ENCODE measurements at places on chromosomes 4 and X.

- DNase-seq = no peak
Measured at GRCh38 chrX:69221239-69222102, 56.2 kb upstream of the PJA1 start.

- no peak for DNase-seq
Measured at GRCh38 chr4:188941524-188942119, 802.4 kb downstream of the TRIML1 start.

GRCh38 chr4:76108467-76109181 lies 34.1 kb downstream of the ART3 start:
- DNase-seq = no peak

- no peak for DNase-seq
Measured at GRCh38 chrX:50838820-50839600, 25.0 kb upstream of the SHROOM4 start.

DNA sequence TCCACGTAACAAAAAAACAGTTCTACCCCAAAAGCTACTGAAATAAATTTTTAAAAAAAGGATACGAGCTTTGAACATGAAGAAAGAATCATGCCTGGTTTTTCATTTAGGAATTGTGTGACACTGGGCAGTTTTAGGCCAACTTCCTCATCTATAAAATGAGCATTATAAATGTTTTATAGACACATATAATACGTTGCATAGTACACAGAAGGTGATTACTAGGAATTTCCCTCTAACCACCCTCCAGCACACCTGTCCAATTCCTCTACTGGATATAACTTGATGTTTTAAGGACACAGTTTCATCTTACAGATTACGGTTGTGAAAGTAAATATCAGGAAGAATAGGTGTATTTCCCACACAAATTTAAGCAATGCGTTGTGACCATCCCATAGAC lies 85.5 kb upstream of the IQCM start:
- DNase-seq = no peak

DNA sequence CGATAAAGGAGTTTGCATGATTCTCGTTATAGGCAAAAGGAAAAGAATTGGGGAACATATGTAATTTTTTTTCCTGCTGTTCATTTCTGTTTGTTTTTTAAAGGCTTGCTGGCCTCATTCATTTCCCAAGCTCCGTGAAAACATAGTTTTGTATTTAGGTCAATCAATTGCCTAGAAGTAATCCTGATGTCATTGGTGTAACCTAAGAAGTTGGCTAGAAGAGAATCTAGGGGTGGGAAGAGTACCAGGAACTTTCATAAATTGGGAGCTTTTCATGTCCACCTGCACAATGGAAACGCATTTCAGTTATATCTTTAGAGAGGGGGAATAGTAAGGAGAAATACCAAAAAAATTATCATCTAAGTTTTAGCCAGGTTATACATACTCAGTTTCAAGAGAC lies 3.8 kb downstream of the RAPGEF2 start:
- DNase-seq = no peak

GRCh38 chrX:39336671-39337311 lies 535.5 kb downstream of the MID1IP1 start:
- no peak for DNase-seq

DNA sequence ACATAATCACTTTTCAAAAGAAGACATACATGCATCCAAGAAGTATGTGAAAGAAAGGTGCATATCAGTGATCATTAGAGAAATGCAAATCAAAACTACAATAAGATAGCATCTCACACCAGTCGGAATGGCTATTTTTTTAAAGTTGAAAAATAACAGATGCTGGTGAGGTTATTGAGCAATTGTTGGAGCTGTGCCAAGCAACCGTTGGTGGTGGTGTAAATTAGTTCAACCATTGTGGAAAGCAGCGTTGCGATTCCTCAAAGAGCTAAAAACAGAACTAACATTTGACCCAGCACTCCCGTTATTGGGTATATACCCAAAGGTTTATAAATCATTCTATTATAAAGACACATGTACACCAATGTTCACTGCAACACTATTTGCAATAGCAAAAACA lies 14.2 kb downstream of the COX7B2 start:
- DNase-seq = no peak

DNA sequence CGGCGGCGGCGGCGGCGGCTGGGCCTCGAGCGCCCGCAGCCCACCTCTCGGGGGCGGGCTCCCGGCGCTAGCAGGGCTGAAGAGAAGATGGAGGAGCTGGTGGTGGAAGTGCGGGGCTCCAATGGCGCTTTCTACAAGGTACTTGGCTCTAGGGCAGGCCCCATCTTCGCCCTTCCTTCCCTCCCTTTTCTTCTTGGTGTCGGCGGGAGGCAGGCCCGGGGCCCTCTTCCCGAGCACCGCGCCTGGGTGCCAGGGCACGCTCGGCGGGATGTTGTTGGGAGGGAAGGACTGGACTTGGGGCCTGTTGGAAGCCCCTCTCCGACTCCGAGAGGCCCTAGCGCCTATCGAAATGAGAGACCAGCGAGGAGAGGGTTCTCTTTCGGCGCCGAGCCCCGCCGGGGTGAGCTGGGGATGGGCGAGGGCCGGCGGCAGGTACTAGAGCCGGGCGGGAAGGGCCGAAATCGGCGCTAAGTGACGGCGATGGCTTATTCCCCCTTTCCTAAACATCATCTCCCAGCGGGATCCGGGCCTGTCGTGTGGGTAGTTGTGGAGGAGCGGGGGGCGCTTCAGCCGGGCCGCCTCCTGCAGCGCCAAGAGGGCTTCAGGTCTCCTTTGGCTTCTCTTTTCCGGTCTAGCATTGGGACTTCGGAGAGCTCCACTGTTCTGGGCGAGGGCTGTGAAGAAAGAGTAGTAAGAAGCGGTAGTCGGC lies 528 bp downstream of the FMR1 start:
- no peak for DNase-seq

GRCh38 chr4:38598489-38598888 lies 65.5 kb upstream of the KLF3 start:
- DNase-seq = no peak

DNA sequence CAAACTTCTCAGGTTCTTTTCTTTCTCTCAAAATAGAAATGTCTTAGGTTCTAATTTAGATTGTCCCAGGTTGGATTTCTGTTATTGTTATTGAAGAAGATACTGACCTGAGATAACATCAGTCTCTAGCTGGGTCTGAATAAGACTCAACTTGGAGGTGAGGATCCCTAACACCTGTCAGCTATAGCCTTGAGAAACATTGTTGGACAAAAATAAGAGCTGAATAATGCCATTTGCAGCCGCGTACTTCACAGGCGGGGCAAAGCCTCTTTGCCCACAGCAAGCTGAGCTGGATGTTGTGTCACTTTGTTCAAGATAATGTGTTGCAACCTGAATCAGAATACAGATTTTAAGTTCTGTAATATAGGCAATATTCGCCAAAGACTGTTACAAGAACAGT lies 35.6 kb downstream of the VCX3B start:
- no peak for DNase-seq

DNA sequence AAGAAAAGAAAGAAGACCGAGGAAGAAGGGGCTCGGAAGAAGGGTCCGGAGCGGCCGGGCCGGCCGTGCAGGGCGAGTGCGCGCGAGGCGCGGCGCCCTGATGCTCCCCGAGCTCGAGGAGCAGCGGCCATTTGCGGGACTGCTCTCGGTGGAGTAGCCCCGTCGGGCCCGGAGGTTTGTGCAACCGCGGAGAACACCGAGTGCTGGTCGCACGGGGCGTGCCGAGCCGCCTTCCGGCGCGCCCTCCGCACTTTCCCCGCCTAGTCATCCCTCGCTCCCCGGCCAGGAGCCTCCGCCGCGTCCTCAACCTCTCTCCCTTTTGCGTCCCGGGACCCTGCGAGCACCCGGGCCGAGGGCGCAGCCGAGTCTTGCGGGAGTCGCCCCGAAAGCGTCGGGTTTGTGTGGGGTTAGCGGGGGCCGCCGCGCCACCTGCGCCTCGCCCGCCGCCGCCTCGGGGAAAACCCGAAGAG lies 127.4 kb downstream of the LAS1L start:
- no peak for DNase-seq

- DNase-seq = no peak
Measured at GRCh38 chr4:3335385-3335784, 42.6 kb downstream of the RGS12 start.

- no peak for DNase-seq
Measured at GRCh38 chrX:70422851-70423341, at the start of gene GDPD2. Gene GDPD2 (plus strand): TSS chrX:70423314. CDS start chrX:70424985, 1,671 bp downstream.

GRCh38 chrX:10756441-10756840 lies 136.1 kb upstream of the MID1 start:
- no peak for DNase-seq

GRCh38 chr4:725391-726234 lies 20.0 kb downstream of the PCGF3 start:
- DNase-seq = no peak

GRCh38 chr4:89099034-89099433 lies 12.3 kb upstream of the TIGD2 start:
- DNase-seq = no peak

GRCh38 chr4:39697740-39698423 lies at the start of gene UBE2K:
Gene UBE2K (plus strand): TSS chr4:39698136. CDS start chr4:39698328, 192 bp downstream.
- peak; percentile 98 for DNase-seq

DNA sequence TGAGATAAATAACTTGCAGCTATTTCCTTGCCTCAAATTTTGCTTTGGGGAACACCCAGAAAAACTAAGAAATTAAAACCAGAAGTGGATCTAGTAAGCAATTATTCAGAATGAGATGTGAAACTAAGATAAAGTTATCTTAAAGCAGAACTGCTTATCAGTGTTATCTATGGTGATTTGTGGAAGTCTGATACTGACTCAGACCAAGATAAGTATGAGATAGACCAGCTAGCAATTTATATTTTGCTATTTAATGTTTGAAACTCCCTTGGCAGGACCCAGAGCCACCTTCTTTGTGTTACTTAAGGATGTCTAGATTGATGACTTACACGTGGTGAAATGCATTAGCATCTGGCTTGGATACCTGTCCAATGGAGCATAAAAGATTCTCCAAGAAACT lies 368.1 kb downstream of the EPHA5 start:
- DNase-seq = no peak
